ENCODE measurements at places on chromosomes 16 and 17. TPM values are rescaled to one million over a fixed set of nuclear protein-coding genes. Genes with fewer than 3 reads are reported as not detected.

MEIOB gene
- total RNA-seq = 2.5 TPM

AIPL1 gene
- total RNA-seq = not detected

PHKB gene
- total RNA-seq = 50.4 TPM

CHST4 gene
- total RNA-seq = not detected

GRCh38 chr16:27353853-27354252 lies 40.1 kb downstream of the IL4R start:
- no peak for DNase-seq

- DNase-seq = no peak
Measured at GRCh38 chr16:69438465-69438864, 14.0 kb downstream of the CYB5B start.

GRCh38 chr16:80417706-80418271 lies 123.0 kb upstream of the DYNLRB2 start:
- no peak for DNase-seq

DNA sequence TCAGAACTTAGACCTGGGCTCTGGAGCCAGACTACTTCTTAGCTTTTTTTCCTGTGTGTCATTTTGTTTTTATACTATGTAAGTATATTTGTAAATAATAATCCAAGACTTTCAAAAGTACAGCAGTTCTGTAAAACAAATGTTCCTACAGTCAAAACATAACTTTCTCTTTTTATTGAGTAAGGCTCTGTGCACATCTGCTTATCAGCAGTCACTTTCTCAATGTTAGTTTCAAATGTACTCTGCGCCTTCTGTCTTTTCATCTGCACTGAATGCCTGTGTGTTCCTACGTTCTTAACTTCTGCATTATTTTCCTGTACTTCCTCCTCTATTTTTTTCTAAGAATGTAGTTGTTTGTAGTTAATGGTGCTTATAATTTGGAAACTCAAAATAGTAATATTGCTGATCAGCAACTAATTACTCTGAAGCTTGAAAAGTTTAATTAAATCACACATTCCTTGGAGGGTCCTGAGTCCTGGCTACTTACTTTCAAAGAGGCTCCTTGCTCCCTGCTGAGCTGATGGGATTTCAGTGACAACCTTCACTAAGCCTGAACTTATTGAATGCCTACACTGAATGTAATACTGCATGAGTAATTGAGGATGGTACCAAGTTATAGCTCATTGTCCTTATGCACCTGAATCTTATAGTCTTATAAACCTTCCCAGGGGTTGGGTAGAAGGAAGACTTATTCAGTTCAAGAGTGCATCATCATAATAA lies 329.9 kb downstream of the KCNJ2 start:
- DNase-seq = no peak

- DNase-seq = no peak
Measured at GRCh38 chr17:73492125-73492820, 152.0 kb downstream of the SDK2 start.

GRCh38 chr17:2259769-2260536 lies 43.6 kb downstream of the SMG6 start:
- no peak for DNase-seq
